ENCODE measurements at places on chromosomes 3 and 15.

DNA sequence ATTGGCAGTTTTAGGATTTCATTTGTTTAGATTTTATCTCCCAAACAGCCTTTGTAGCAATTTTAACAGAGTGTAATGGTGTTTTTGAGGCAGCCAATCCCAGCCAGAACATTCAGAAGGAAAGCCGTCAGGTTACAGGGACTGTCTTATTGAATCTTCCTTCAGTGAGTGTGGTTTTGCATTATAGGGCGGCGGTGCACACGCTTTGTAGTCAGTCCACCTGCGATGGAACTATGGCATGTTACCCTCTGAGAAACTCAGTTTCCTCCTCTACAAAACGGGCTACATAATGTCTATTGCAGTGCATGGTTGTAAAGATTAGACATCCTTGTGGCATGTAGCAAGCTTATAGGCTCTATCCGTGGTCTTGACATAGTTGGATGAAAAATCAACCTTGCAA is 1.0 kb downstream of the LRRC28 start:
- DNase-seq = no peak

DNA sequence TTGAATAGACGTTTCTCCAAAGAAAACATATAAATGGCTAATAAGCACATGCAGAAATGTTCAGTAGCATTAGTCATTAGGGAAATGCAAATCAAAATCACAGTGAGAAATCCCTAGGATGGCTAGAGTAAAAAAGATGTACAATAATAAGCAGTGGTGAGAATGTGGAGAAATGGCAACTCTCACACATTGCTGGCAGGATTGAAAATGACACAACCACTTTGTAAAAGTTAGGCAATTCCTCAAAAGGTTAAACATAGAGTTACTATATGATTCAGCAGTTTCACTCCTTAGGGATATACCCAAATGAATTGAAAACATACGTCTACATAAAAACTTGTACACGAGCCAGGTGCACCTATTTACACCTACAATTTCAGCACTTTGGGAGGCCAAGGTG is 108.7 kb downstream of the ITPR1 start:
- no peak for DNase-seq

DNA sequence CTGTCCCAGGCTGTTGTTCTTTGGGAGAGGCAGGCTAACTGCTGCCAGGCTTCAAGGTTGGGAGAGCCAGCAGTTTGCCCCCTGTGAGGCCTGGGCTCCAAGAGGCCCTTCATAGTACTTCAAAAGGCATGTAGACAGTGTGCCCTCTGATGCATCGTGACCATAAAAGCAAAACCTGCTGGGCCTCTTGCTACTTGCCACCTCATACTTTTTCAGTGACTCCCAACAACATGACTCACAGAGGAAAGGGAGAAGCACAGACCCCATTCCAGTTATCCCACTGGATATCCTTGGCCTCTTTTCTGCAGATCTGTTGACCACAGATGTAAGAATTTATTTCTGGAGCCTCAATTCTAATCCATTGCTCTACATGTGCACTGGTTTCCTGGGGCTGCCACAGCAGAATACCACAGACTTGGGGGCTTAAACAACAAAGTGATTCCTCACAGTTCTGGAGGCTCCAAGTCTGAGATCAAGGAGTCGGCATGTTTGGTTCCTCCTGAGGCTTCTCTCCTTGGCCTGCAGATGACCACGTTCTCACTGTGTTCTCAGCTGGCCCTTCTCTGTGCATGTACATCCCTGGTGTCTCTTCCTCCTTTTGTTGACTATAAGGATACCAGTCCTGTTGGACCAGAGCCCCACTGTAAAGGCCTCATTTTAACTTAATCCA is 8.9 kb upstream of the NSMCE3 start:
- DNase-seq = no peak

GRCh38 chr3:156817646-156818272 is 8.4 kb upstream of the LEKR1 start:
- DNase-seq = no peak

GRCh38 chr3:61532739-61533500 is 28.5 kb upstream of the PTPRG start:
- DNase-seq = no peak

Data from stimulated activated CD4-positive, alpha-beta T cell treated with anti-CD3 and anti-CD28 coated beads, TNF-alpha, amount 100 ng/mL, for 1 hour (primary cell).